Amniotic stem cell (primary cell): ENCODE measurements at places on chromosomes 1 and 21.

- DNase-seq: peak; percentile 43
Measured at GRCh38 chr1:154479764-154480421, 22.1 kb upstream of the TDRD10 start.

GRCh38 chr1:89484092-89485038 is 40.3 kb upstream of the LRRC8B start:
- DNase-seq: no peak

DNA sequence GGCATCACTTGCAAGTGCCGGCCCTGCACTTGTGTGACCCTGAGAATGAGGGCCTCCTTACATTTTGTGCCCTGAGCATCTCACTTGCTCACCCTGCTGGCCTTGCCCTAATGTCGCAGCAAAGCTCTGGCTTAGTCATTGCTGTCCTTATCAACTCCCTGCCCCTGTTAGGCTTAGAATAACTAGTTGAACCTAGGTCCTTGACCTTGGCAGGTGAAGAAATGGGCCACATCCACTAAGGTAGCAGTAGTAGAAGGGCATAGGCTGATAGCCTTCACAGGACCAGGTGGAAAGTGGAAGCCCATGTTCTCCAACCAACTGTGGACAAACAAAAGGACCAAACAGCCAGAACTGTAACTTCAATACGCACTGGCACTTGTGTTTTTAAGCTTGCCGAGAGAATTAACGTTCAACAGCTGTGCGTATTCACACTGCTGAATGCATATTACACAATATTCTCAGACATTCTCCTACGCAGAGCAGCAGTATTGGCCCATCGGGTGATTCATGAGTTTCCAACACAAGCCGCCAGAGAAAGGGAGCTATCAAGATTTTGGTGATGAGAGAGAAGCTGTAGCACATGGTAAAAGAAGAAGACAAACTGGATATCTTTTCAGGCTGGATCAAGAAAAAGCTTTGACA is 27.7 kb upstream of the PTGFRN start:
- no peak for DNase-seq

DNA sequence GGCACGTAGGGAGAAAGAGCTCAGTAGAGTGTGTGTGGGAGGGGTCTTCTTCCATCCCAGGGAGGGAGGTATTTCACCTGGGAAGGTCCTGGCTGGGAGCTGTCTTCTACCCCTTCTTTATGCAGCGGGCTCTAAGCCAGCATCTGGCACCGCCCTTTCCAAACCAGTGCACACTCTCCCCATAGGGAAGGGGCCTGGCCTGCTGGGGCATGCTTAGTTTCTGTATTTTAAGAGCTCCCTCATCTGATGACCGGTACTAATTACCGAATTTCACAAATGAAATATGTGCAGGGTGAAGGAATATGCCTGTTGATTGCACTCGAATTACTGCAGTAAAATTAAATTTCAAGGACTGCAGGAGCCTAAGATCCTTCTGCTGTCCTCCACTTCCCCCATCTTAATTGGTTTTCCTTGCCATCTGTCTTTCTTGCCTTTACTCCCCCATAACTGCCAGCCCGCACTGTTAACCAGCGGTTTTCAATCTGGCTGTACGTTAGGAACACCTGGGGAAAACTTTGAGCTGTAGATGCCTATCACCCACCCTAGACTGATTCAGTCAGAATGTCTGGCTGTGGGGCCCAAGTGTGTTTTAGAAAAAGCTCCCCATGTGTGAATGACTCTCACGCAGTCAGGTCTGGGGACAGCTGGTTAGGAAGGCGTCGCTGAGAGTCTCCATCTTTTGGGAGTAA is 20.1 kb downstream of the GALNT2 start:
- DNase-seq: no peak

DNA sequence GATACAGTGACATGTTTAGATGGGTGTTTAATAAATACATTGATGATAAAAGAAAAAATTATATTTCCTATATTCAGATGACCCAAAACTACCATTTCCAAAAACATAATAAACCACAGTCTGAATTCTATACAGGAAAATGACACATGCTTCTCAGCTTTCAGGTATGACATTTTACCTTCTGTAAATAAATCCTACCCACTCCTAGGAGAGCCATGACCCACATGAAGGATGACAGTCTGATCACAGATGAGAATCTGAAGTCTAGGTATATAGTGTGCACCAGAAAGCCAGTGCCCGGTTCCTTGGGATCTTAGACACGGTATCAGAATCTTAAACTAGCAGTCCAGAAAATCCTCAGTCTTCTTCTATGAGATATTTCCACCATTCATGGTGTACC is 3.7 kb upstream of the GJA9 start:
- no peak for DNase-seq

DNA sequence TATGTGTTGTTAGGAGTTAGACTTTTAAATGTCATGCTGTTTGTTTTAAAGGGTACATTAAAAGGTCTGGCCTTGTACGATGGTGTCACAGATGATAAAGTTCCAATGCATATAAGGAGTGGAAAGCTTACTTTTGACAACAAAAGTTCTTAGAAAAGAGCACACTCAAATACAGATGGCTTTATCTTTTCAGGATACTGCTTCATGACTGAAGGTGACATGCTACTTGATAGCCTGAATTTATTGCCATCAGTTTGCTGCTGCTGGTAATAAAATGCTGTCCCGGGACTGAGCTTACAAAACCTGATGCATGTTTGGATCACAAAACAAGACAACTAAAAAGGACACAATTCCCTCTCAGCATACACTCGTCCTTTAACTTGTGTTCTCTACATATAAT is 84.9 kb downstream of the TTC3 start:
- DNase-seq: no peak

GRCh38 chr1:226821719-226822085 is 48.7 kb upstream of the PSEN2 start:
- no peak for DNase-seq

GRCh38 chr1:109474697-109475096 is 8.4 kb downstream of the SYPL2 start:
- no peak for DNase-seq

DNA sequence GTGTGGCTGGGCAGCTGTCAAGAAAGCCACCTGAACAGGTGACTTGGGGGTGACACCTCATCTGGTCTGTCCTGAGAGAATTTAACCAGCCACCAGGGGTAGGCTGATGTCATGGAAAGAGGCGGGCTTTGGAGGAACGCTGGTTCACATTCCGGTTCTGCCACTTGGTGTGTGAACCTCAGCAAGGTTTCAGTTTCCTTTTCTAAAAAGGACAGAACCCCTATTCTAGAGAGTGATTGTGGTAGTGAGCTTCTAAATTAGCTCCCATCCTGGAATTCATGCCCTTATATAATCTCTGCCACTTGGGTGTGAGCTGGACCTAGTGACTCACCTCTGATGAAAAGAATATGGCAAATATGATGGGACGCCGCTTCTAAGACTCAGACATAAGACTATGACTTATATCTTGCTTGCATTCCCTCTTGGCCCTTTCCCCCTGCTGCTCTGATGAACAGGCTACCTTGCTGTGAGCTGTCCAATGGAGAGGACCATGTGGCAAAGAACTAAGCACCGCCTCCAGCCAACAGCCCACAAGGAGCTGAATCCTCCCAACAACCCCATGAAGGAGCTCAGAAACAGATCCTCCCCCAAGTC is 332.1 kb downstream of the RRAGC start:
- DNase-seq: no peak

DNA sequence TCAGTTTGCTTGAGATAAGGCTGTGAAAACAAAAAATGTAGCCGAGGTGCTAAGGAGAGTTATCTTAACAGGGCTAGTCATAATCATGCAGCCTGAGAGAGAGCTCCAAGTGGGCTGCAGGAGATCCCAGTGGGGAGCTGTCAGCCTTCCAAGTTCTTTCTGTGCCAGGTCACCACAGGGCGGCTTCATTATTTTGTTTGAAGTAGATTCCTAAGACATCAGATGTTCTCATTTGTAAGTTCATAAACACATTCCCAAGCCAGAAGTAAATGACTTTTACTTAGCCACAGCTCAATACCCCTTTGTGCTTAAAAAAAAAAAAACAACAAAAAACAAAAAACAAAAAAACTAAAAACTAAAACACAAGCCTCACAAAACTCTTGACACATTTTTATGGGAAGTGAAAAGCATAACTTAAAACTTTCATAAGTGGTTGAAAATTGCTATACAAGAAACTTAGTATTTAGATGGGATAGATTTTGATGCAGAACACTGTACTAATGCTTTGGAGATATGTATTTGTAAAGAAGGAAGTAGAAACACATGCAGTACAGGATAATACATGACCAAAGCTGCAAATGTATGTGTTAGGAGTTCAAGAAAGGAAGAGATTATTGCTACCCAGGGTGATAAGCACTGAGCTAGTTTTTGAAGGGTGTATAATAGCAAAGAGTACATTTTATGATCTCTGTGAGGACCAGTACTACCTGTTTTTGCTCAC is 8.6 kb downstream of the CDC14A start:
- DNase-seq: no peak

DNA sequence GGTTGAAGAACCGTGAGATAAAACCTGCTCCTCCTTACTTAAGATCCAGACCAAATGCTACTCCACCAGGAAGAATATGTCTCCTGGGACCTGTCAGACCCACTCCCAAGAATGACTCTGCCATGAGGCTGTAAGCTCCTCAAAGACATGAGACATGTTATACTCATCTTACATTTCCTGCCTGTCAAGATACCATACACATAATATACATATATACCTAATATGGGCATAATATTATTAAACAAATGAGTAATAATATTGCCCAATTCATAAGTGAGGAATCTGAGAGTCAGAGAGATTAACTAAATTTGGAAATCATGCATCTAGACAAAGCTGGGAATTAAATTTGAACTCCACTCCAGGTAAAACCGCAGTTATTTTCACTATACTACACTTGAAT is 634.9 kb downstream of the LMO4 start:
- no peak for DNase-seq

GRCh38 chr1:229130028-229130668 is 140.8 kb upstream of the RAB4A start:
- no peak for DNase-seq

- no peak for DNase-seq
Measured at GRCh38 chr1:221074332-221074731, 195.1 kb downstream of the HLX start.

DNA sequence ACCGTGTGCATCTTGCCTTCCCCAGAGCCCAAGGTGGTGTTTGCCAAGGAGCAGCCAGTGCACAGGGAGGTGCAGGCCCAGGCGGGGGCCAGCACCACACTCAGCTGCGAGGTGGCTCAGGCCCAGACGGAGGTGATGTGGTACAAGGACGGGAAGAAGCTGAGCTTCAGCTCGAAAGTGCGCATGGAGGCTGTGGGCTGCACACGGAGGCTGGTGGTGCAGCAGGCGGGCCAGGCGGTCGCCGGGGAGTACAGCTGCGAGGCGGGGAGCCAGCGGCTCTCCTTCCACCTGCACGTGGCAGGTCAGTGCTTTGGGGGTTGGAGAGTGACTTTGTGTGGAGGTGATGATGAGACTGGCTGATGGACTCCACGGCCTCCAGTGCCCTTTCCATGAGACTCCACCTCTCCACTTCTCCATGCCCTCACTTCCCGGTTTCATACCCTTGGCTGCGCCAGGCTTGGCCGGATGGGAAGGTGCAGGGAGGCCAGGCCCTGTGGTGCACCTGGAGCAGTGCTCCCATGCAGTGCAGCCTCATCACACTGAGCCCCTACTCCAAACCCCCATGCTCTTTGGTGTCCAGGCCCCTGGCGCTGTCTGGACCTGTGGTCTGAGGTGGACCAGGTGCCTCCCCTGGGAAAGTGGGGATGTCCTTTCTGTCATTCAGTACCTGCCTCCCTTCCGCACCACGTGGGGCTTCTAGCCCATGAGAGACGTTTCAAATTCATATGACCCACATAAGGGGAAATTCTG is 49.0 kb downstream of the OBSCN start:
- no peak for DNase-seq

GRCh38 chr1:1554926-1555915 is 14.8 kb upstream of the TMEM240 start:
- no peak for DNase-seq

DNA sequence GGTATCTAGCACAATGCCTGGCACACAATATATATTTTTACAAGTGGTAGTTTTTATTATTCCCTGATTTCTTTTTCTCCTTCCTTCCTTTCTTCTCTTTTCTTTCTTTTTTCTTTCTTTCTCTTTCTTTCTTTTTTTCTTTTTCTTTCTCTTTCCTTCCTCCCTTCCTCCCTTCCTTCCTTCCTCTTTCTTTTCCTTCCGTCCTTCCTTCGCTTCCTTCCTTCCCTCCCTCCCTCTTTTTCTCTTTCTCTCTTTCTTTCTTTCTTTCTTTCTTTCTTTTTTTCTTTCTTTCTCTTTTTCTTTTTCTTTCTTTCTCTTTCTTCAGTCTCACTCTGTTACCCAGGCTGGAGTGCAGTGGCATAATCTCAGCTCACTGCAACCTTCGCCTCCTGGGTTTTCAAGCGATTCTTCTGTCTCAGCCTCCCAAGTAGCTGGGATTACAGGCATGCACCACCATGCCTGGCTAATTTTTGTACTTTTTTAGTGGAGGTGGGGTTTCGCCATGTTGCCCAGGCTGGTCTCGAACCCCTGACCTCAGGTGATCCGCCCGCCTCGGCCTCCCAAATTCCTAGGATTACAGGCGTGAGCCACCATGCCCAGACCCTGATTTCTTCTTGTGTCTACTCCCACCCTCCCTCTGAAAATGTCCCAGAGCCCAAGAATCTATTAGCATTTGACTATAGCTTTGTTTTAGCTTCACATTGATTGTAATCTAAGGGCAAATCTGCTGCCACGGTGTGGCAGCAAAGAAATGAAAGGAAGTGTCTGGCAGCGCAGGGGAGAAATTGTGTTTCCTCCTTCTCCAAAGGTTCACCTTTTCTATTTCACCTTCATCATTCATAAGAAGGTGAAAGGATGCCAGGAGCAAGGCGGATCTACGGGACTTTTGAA is 19.9 kb upstream of the ABCB10 start:
- no peak for DNase-seq

DNA sequence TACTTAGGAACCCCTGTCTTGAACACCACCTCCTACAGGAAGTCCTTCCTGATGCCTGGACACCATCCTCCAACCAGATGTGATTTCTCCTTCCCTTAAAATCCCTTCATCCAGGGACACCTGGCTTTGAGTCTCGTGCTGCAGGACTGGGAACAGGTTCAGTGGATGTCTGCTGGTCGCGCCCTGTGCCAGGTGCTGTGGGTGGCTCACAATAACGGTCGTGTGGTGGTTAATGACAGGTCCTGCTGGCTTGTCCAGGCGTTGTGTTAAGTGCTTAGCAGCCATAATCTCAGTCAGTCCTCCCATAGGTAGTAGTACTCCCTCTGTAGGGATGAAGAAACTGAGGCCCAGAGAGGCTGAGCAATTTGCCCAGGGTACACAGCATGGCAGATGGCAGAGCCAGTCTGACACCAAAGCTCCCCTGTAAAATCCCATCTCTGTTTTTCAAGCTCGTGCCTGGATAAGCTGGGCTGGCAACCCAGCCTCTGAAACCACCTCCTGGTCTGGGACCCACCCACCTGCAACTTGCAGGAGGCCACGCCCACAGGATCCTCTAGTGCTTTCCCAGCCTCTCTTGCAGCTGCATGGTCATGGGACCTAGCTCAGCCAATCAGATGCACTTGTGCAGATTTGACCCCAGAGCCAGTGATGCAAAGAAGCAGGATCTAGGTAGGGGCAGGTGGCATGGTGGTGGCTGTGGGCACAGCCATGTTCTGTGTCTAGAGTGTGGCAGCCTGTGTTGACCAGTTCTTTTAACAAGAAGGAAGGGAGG is 106.0 kb upstream of the IFFO2 start:
- DNase-seq: no peak

- DNase-seq: no peak
Measured at GRCh38 chr1:109802901-109803561, 39.3 kb upstream of the EPS8L3 start.

- DNase-seq: peak; percentile 68
Measured at GRCh38 chr21:42047821-42048613, 23.1 kb upstream of the UMODL1 start.

- no peak for DNase-seq
Measured at GRCh38 chr1:158180741-158181576, at the start of gene CD1D. Gene CD1D, plus strand, starts transcription at chr1:158180895. Its CDS starts 207 bp downstream, at chr1:158181102.
